Posterior cingulate gyrus (tissue), 11 donors: ENCODE measurements at places on chromosomes 7 and 10.

DNA sequence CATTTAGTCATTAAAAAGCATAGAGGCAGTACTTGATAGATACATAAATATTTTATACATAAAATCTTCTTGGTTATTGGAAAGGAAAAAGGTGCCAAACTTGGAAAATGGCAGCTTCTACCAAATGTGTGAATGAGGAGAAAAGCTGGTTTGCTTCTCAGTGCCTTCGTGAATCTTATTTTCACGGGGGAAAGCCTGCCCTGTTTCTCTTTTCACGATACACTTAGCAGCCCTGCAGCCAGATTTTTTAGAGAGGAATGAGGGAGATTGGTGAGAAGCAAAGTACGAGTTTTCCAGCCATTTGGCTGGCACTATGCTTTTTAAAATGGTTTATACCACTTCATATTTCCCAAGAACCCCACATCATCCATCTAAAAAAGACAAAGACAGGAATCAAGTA, 22.9 kb upstream of the C1QL3 start:
- DNase-seq, result no peak

DNA sequence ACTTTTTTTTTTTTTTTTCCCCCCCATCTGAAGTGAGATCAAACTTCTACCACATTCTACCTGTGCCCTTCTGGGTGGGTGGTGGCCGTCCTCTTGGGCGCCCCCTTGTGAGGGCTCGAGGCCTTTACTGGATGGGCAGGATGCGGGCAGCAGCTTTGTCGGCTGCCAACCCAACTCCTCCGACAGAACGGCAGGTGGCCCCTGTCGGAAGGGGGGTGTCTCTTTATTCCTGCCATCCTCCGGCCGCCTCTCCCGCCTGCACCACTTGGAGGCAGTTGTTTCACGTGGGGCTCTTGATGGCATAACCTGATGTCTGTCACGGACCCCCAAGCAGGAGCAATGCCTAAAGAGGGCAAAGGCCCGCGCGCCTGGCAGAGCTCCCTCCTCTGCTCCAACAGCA, 31.0 kb downstream of the AMZ1 start:
- DNase-seq, result peak; percentile 51

DNA sequence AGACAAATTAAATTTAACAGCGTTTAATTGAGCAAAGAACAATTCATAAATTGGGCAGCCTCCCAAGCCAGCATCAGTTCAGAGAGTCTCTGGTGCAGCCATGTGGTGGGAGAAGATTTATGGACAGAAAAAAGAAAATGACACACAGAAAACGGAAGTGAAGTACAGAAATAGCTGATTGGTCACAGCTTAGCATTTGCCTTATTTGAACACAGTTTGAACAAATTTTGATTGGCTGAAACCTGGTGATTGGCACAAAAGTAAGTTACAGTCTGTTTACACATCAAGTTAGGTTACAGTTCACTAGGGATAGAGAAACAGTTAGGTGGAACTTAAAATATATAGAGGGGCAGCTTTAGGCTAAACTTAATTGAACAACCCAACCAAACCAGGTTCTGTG, 720.1 kb downstream of the TYW1 start:
- no peak for DNase-seq

- DNase-seq, result no peak
Observed at GRCh38 chr10:85671530-85671929, 695.1 kb downstream of the GRID1 start.

DNA sequence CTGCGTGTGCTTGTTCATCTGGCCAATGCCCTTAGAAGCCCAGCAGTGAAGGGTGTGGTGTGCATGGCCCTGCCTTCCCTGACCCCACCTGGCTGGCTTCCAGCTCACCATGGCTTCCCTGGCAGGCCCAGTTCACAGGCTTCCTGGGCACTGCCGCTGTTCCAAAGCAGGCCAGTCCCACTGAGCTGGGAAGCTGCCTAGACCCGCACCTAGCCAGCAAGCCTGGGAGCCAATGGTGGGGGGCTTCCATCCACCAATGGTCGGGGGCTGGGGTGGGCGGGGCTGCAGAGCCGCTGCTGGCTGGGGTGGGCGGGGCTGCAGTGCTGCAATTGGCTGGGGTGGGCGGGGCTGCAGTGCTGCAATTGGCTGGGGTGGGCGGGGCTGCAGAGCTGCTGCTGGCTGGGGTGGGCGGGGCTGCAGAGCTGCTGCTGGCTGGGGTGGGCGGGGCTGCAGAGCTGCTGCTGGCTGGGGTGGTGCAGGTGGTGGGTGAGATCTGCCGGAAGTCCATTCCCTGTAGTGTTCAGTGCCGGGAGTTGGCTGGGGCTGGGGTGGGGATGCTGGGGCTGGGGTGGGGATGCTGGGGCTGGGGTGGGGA, 12.4 kb downstream of the CALY start:
- DNase-seq, result peak; percentile 95

GRCh38 chr7:23969443-23969842, 259.4 kb downstream of the STK31 start:
- DNase-seq, result no peak

- DNase-seq, result no peak
Observed at GRCh38 chr7:96599288-96599936, 110.2 kb downstream of the SEM1 start.

- no peak for DNase-seq
Observed at GRCh38 chr10:1047937-1048336, 982 bp downstream of the IDI1 start.

DNA sequence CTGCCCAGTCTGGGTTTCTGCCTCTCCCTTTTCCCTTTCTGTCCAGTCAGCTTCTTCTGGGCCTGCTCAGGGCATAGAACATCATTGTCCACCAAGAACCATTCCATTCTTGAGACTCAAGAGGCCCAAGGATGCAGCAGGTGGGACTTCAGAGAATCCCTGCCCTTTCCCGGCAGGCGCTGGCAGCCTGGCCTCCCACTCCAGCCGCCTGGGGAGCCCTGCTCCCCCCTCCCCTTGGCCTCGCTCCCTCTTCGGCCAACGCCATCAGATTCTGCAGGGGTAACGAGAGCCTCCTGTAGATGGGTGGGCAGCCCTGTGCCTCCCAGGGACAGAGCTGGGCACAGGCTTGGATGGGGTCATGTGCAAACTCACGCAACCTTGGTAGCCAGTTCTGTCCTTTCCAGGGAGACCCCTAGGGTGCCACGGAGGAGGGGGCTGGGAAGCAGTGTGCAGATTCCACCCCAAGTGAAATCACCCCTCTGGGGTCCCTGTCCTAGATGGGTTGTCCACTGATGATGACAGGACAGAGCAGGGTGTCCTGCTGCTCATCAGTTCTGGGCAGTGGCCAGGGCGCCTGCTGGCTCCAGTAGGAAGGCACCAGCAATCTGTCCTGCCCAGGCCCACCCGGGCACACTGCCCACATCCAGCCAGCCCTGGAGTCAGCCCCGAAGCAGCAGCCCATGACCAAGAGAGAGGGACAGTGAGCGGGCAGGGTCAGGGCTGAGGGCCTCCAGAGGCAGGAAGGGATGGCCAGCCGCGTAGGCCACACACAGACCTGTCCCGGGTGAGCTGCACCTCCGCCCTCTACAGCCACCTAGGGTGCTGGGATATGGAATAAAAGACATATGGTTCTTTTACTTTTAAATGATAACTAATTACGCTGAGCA, 47.7 kb downstream of the RASGEF1A start:
- DNase-seq, result no peak

DNA sequence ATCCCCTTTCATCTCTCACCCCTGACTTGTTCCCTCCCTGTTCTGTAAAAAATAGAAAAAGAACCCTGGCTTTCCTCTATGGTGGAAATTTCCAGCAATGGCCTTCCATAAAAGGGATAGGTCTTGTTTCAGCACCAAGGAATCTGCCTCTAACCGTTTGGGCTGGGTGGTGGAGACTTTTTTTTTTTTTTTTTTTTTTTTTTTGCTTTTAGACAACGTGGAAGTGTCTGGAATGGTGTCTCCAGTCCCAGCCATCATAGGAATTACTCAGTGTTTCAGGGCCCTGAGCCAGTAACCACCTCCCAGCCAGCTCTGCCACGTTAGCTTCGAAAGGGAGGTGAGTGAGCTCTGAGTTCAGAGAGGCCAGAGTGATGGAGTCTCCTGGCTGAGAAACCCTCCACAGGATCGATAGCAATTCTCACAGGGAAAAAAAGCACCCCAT, 97.3 kb upstream of the COL1A2 start:
- DNase-seq, result no peak

DNA sequence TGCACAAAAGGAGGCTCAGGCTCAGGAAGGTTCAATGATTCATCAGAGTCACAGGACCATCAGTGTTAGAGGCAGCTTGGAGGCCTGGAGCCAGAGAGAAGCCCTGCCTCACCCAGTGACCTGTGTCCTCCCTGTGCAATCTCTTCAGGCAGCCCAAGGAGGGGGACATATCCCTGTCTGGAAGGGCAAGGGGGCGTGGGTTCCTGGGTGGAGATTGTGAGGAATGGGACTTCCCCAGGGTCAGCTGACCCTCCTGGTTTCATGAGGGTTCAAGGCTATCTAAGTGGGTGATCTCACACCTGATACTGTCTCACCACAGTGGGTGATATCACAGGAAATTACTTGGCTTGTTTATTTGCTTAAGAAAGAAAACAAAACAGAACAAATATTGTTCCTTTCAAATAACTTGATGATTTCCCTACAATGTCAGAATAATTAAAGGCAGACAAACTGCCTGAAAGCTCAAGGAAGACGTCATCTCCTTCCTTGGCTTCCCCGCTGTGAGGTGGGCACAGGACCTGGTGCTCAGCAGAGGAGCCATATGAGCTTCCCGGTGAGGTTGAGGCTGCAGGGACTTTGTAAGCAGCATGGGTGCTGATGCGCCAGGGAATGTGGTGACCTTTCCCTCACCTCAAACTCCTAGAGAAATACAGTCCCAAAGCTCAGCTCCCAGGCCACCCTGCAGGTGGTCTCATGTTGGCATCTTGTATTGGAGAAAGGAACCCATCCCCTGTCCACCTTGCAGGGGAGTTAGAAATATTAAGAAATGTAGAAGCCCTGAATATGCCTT, 763.2 kb downstream of the GRID1 start:
- no peak for DNase-seq

GRCh38 chr7:89503281-89503680, 651.0 kb upstream of the STEAP1 start:
- DNase-seq, result no peak

GRCh38 chr10:109126016-109126415, 797.3 kb downstream of the XPNPEP1 start:
- no peak for DNase-seq

DNA sequence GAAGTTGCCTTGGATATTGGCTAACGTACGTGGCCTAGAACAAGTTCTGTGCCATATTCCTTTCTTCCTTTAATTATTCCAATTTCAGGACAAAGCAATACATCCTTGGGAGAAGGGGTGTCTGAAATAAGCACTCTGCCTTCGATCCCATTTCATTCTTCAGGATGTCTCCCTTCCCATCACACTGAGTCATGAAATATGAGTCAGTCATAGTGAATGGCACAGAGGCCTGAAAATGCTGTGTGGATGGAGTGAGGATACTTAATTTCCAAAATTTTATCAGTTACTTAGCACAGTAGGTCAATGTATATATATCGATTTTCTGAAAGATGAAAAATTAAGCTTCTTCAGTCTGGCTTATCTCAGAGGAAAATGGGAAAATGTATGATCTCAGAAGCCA, 19.5 kb downstream of the EVX1 start:
- no peak for DNase-seq

DNA sequence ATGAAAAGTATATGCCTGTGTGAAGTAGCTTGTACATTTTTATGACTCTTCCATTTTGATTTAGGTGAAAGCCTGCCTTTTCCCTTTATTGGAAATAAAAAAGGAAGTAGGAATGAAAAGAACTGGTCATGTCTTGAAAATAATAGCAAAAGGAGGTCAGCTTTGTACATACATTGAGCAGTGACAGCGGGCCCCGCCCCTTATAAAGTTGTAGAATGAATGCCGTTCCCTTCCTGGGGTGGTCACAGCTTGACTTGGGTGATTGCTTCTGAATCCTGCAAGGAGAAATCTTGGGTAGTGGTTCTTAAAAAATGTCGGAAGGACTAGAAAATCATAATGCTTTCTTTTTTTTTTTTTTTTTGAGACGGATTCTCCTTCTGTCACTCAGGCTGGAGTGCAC, 31.7 kb downstream of the CAMK1D start:
- no peak for DNase-seq

- DNase-seq, result no peak
Observed at GRCh38 chr10:29761916-29762315, 127.1 kb upstream of the SVIL start.

- DNase-seq, result no peak
Observed at GRCh38 chr10:44416936-44417335, 32.0 kb upstream of the CXCL12 start.

DNA sequence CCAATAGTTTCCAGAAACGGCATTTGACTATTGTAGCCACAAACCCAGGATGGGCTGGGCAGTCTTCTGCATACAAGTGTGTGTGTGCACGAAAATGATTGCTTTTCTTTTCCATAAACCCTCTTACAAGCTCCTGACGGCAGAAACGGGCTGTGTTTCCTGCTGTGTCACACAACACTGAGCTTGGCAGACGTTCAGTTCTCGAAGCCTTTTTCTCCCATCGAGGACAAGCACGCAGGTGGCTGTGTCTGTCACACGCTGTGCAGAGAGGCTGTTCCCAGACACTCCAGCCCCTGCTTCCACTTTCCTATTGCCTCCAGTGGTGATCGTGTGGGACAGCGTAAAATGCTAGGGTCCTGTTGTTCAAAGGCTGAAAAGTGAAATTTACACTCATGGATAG, 32.1 kb downstream of the RBAK start:
- DNase-seq, result no peak

DNA sequence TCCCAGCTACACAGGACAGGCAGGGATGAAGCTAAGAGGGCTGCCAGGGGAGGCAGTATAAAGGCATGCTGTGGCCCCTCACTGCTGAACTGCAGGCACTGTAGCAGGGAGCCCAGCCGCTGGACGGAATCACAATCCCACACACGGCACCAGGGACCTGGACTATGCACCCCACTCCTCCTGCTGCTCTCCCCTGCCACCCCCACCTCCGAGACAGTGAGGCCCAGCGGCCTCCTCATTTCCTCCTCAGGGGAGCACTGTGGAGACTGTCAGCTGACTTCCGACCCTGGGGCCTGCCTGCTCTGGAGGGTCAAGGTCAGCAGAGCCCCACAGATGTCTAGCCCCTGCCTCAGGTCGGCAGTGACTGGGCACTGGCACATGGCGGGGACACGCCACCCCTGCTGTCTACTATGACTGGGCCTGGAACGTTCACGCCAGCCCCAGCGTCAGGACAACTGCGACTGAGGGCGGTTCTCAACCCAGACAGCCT, 92.7 kb downstream of the FAM53B start:
- peak; percentile 77 for DNase-seq

DNA sequence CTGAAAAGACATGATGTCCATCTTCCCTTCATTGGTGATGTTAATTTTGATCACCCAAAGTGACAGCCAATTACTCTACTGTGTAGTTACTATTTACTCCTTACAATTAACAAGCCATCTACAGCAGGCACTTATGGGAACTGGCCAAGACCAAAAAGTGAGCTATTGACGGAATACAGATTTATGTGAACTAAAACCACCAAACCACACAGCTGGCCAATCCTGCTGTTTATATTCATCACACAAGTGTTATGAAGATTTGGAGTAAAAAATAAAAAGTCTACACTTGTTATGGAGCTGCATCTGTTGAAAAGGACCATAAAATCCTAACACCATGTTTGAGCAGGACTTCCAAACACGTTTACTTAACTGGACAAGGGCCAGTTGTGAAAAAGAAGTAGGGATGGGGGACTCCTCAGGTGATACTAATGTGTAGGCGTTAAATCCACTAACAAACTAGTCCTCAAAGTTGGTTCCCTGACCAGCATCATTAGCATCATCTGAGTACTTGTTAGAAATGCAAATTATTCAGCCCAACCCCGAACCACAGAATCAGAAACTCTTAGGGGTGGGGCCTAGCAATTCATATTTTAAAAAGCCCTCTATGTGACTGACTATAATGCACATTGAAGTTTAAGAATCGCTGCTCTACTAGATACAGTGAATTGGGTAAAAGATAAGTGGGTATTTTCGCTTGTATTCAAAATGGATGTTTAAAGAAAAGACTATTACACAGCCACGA, 11.6 kb downstream of the MCMBP start:
- DNase-seq, result no peak
